ENCODE measurements at places on chromosomes 1 and 21.

DNA sequence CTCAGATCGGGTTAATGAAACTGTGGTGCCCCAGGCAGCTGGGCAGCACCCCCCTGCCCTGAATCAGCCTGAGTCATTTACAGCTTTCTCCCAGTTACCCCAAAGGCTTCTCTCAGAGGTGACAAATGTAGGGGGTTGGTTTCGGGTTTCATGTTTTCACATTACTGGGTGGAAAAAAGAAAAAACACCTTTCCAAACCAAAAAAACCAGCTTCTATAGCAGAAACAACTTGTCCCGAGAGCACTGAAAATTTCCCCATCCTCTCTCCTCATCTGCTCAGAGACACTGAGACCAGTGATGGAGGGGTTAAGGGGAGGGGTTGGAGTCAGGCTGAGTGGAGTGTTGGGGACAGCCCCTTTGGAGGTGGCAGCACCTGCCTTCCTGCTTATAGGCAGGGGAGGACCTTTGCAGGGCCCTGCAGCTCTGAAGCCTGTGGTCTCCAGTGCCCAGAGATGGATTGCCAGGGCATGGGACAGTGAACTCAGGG is 15.6 kb downstream of the UTP11 start:
- no peak for DNase-seq

DNA sequence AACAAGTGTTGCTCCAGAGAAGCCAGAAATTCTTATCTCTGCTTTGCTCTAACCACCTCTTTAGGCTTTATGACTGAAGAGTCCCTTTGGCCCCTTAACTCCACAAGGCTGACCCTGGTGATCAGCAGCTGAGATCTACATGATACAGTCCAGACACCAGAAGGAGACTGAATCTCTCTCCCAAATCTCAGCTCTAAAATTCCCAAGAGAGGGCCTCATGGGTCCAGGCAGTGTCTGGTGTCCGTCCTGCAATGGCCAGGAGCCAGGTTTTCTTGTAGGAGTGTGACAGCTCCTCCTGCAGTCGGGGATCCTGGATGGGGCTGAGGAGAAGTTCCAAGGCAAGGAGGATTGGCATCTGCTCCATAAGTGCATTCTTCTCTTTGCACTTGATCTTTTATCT is 35.3 kb downstream of the L1TD1 start:
- no peak for DNase-seq

GRCh38 chr1:208230668-208231529 is 13.3 kb downstream of the PLXNA2 start:
- no peak for DNase-seq

- DNase-seq = no peak
Measured at GRCh38 chr21:35644523-35644922, 415.8 kb downstream of the SETD4 start.

DNA sequence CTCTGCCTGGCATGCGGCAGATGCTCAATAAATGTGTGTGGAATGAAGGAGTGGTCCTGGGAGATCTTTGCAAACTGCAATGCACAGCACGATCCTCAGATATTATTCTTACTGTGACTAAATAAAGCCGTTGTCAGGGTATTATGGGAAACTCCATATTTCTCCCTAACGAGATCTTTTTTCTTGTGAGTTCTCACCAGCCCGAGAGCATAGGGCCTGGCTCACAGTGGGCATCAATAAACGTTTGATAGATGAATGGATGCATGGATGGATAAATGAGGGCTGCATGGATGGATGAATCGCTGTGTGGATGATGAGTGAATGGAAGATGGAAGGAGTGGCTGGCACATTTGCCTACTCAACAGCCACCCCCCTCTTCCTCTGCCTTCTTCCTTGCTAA is 69.6 kb downstream of the SDC3 start:
- DNase-seq = no peak

DNA sequence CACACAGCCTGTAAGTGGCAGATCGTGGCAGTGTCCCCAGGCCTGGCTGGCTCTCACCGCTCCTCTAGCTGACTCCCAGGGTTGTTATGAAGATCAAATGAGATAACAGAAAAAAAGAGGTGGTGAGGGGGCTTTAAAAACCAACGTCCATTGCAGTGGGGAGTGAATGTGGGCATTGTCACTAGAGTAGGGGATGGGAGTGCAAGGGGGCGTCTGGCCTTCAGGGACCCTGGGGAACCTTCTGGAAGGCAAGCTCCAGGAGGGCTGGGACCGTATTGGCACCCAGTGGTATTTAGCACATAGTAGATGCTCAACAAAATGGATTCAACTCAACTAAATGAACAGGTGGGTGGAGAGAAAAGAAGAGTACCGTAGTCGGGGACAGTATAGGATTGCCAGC is 3.4 kb downstream of the PLA2G2D start:
- no peak for DNase-seq

DNA sequence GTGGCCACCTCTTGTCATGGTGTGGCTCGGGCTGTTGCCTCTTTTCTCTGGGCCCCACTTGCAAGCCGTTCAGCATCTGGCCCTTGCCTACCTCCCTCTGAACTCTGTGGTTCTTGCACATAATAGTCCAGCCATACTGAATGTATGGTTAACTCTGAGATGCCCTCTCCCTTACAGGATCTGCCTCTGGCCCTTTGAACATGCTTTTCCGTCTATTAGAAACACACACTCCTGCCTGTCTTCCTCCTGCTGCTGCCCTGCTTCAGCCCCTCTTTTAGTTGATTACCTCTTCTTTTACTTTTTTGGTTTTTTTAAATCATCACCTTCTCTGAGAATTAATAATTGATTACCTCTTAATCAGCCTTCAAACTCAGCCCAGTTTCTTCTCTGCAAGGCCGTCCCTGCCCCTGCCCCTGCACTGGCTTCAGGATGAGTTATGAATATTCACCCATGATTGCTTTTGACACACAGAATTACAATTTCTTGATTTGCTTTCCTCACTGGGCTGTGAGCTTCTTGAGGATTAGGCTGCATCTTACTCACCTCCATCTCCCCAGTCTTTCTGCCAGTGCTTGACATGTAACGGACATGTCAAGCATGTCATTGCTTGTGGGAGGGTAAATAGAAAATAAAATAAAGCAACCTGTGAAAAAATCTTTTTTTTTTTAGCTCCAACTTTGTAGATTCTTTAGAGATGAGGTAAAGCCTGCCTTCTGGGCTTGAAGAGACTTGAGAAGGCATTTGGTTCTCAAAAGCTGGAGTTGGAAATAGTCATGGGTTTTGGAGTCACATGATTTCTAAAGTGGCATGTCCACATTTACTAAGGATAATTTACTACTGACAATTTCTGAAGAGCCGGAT is 158.3 kb downstream of the PLXNA2 start:
- peak; percentile 24 for DNase-seq

GRCh38 chr1:168054117-168054516 is 82.6 kb downstream of the GPR161 start:
- DNase-seq = no peak

DNA sequence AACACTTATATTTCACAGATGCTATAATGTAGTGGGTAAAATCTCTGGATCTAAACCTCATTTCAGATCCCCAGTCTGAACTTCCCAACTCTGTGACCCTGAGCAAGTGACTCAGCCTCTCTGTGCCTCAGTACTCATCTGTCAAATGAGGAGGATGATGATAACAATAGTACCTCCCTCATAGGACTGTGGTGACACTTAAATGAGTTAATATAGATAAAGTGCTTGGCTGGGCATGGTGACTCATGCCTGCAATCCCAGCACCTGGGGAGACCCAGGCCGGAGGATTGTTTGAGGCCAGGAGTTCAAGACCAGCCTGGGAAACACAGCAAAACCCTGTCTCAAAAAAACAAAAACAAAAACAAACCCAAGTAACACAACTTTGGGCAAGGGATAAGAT is 4.7 kb upstream of the ECE1 start:
- DNase-seq = peak; percentile 33

DNA sequence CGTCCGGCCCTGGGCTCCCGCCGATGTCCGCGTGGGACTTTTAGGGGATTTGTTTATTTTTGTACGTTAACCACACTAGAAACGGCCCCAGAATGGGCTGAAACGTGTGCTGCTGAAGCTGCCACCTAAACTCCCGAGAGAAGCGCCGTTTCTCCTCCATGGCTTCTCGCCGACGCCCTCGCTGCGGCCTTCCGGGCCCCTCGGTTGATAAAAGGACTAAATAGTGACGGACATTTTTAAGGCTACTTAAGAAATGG is 678 bp upstream of the PTTG1IP start:
- no peak for DNase-seq

DNA sequence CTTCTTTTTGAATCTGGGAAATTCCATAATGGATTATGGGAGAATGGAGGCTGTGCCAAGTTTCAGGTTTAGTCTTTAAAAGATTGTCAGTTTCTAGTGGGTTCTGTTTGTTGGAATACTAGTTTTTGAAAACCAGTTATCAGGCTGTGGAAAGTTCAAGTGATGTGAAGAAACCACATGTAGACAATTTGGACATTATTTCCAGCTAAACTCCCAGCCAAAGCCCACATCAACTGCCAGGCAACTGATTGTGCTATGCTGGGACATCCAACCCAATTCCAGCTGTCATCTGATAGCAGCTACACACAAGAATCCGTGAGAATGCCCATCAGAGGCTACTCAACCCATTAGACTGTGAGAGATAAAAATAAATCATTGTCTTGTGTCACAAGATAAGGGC is 546.1 kb upstream of the ADAMTS5 start:
- no peak for DNase-seq

DNA sequence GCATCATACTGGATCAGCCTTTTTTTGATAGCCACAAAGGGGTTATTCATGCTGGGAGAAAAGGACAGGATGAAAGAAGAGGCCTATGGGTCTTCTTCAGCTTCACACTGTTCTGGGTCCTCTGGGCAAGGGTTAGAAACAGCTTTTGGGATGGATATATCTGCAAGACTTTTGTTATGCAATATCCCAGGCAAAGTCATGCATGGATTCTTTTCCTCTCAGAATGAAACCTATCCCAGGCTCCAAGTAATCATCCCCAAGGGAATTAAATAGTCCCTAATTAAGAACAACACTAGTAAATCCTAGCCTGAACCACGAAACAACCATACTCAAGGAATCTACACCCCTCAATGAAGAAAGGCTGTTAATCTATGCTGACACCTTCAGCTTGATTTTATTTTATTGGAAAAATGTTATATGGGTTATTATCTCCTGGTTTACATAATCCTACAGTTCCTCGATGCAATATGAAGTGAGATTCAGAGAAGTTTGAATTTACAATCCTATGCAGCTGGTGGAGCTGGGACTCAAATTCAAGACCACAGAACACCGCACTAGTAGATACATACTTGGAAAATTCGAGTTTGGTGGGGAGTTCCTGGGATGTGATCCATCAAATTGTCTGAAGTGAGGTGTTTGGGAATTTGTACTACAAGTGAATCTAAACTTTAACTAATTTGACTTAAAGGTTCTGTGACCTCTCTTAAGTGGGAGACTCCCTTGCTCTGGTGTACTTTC is 338.6 kb downstream of the TBX15 start:
- peak; percentile 15 for DNase-seq

DNA sequence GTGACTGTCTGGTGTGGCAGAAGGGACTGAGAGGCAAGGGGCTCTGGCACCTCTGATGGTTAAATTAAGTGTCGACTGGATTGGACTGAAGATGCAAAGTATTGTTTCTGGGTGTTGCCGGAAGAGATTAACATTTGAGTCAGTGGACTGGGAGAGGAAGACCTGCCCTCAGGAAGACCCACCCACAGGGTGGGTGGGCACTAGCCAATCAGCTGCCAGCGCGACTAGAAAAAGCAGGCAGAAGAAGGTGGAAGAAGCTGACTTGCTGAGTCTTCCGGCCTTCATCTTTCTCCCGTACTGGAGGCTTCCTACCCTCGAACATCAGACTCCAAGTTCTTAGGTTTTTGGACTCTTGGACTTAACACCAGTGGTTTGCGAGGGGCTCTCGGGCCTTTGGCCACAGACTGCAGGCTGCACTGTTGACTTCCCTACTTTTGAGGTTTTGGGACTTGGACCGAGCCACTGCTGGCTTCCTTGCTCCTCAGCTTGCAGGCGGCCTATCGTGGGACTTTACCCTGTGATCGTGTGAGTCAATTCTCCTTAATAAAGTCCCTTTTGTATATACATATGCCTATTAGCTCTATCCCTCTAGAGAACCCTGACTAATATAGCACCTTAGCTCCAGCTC is 79.6 kb downstream of the KAZN start:
- no peak for DNase-seq

DNA sequence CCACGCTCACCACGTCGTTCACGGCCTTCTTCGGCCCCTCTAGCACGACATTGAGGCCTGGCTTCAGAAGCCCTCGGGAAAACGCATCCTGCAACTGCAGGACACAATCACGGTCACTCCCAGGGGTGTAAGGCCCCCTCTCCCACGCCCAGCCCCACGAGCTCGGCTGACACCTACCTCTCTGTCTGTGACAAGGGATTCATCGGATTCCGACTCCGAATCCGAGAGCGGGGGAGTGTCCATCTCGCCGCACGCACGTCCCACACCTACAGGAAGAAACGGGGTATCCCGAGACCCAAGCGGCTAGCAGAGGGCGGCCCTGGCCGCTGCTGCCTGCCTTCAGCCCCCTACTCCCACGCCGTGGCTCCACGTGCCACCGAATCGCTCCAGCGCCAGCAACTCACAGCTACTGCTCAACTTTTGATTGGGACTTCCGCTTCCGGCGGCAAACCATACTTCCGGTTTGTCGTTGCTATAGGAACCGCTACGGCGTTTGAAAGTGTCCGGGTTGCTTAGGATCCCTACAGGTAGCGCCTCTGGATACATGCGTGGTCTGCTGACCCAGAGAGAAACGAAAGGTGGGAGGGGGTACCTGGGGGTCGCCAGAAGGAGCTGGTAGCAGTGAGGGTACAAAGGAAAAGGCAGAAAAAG is at the start of the genes CFAP57 and EBNA1BP2:
CFAP57 (plus strand) TSS at position 455 of the 651 bp plus-strand sequence. CDS start 424 bp downstream, outside the sequence.
EBNA1BP2 (minus strand) TSS at position 415 of the 651 bp plus-strand sequence; CDS start at position 243, 172 bp downstream.
- DNase-seq = peak; percentile 93

DNA sequence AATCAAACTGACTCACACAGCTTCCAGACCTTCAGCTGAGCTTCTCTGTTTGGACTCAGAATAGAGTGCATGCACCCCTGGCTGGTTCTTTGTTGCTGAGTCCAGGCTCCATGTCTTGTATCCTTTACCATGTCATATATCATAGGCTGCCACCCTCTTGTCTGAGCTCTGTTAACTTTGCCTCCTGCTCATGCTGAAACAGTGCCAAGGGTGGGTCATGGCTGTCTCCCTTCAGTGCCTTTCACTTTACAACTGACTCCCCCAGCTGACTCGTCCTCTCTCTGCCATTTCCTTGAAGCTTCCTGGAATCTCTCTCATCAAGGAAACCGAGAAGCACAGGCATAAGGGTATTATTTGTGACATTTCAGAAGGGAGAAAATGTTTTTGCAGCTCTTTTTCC is 885.3 kb downstream of the TTLL7 start:
- peak; percentile 24 for DNase-seq

GRCh38 chr1:107145637-107146036 is 4.8 kb downstream of the NTNG1 start:
- DNase-seq = peak; percentile 15

GRCh38 chr1:244154872-244155531 is 103.9 kb downstream of the ZBTB18 start:
- no peak for DNase-seq

DNA sequence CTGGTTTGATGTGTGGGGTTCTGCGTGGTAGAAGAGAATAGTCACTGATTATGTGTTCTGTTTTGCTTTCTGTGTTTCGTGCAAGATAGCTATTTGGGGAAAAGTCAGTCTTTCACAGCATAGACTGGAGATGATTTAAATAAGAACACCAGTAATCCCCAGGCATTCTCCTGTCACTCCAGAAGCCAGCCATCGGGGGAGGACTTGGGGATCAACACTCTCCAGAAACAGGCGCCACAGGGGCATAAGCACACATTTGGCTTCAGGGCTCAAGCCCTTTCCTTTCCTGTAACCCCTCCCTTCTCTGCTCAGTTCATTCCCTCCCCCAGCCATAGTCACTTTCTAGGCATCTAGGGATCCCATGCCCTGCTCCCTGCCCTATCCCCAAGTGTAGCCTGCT is 97.3 kb upstream of the BEND5 start:
- DNase-seq = peak; percentile 33
